M059J (cell line): ENCODE measurements at places on chromosomes 13 and 19. TPM values are rescaled to one million over a fixed set of nuclear protein-coding genes. Genes with fewer than 3 reads are reported as not detected.

Gene OR7A5
- total RNA-seq = not detected in 2 replicates

Gene SPC24
- 55.4 and 64.4 TPM in 2 replicates for total RNA-seq

Gene KIR3DL2
- not detected in 2 replicates for total RNA-seq

Gene LGI4
- total RNA-seq = not detected in 2 replicates

Gene NLRP9
- not detected in 2 replicates for total RNA-seq

Gene SHC2
- 0.05 TPM in 1 of 2 replicates, not detected in the other for total RNA-seq

Gene LACC1
- total RNA-seq = 3.4 and 6.1 TPM in 2 replicates

Gene LHFPL6
- total RNA-seq = 24.9 and 39.0 TPM in 2 replicates

Gene PINLYP
- 0.91 and 2.5 TPM in 2 replicates for total RNA-seq

Gene FGF21
- 0.37 TPM in 1 of 2 replicates, not detected in the other for total RNA-seq

Gene GARIN5A
- 0.20 and 1.1 TPM in 2 replicates for total RNA-seq

Gene S1PR2
- 7.1 and 8.3 TPM in 2 replicates for total RNA-seq

Gene POU2F2
- total RNA-seq = 0.17 and 0.30 TPM in 2 replicates

Gene SYCN
- total RNA-seq = not detected in 2 replicates

Gene CBLC
- total RNA-seq = not detected in 2 replicates

Gene NLRP12
- not detected in 2 replicates for total RNA-seq

Gene C1QTNF9B
- not detected in 2 replicates for total RNA-seq

Gene TRIM13
- 13.2 and 14.0 TPM in 2 replicates for total RNA-seq

Gene NPHS1
- not detected in 2 replicates for total RNA-seq
